ENCODE measurements at places on chromosomes 16 and 17.

GRCh38 chr17:48335858-48336500 is 94.0 kb downstream of the SKAP1 start:
- DNase-seq = no peak

GRCh38 chr17:28547096-28547622 is 5.3 kb downstream of the UNC119 start:
- no peak for DNase-seq

DNA sequence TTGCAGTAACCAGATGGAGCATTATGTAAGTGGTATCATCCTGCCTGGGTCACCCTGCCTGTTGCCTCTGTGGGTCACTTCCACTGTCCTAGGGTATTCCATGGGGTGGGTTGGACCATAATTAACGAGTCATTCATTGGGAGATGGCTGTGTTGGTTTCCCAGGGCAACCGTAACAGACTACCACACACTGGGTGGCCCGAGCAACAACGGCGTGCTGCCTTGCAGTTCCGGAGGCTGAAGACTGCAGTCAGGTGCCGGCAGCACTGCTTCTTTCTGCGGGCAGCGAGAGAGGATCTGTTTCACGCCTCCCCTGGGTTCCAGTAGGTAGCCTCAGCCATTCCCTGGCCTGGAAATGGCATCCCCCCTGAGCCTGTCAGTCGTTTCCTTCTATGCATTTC is 28.9 kb upstream of the CMIP start:
- DNase-seq = no peak

GRCh38 chr17:58391302-58391984 is 25.9 kb downstream of the RNF43 start:
- no peak for DNase-seq

GRCh38 chr16:81641395-81642106 is 137.5 kb upstream of the PLCG2 start:
- no peak for DNase-seq

GRCh38 chr16:23537390-23537789 is 19.8 kb downstream of the EARS2 start:
- DNase-seq = no peak

DNA sequence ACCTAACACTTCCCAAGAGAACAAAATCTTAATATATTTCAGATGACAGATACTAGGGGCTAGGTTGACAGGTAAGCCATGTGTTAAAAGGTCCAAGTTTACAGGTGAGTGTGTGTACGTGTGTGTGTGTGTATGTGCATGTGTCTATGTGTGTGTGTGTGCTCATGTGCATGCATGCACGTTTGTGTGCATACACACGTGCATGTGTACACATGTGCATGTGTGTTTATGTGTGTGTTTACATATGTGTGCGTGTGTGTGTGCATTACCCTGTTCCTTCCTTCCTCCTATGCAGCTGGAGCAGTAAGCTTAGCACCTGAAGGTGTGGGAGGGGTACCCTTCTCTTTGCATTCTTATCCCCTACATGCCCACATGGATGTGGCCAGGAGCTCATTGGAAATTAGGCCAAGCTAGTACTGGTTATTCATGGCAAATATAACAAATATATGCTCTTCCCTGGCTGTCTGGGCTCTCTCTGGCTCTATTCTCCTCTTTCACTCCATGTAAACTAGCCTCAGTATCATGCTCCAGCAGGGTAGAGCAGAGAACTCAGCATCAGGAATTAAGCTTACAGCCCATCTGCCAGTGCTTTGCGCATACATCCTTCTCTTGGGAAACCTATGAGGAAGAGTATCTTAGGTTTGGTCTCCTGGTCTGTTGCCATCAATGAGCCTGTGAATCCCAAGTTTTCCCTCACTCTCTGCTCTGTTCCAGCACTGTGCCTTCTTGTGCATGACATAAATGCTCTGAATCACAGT is 258.0 kb upstream of the MYOCD start:
- no peak for DNase-seq

DNA sequence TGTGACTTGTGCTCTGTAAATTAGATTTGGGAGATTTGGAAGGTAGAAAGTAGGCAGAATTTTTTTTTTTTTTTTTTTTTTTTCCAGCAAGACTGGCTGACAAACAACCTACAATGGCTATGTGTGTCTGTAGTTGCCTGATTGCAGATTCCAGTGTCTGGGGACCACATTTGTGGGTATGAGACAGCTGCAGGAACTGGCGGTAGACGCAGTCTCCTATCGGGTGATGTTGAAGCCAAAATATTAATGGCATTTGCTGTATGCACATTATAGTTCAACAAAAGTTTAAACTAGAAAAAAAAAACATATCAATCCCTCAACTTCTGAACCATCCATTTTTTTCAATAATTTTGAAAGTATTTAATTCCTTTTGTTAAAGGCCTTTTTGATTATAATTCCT is 665.2 kb downstream of the TOX3 start:
- DNase-seq = no peak

GRCh38 chr17:12618557-12618956 is 47.1 kb upstream of the MYOCD start:
- no peak for DNase-seq

GRCh38 chr16:1708083-1708767 is 2.2 kb downstream of the MAPK8IP3 start:
- DNase-seq = no peak

GRCh38 chr17:68656666-68657065 is 55.5 kb upstream of the FAM20A start:
- no peak for DNase-seq

DNA sequence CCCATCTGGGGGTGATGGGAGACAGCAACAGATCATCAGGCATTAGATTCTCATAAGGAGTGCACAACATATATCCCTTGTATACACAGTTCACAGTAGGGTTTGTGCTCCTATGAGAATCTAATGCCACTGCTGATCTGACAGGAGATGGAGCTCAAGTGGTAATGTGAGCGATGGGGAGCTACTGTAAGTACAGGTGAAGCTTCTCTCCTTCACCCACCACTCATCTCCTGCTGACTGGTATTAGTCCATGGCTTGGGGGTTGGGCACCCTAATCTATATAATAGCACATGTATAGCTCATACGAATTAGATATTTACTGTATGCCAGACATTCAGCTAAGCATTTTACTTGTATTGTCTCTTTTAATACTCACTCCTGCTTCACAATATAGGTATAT is 101.7 kb downstream of the MAP2K6 start:
- no peak for DNase-seq

GRCh38 chr17:58665946-58666857 is 25.6 kb downstream of the TEX14 start:
- no peak for DNase-seq

GRCh38 chr16:73364413-73364812 is 316.5 kb upstream of the ZFHX3 start:
- DNase-seq = no peak

DNA sequence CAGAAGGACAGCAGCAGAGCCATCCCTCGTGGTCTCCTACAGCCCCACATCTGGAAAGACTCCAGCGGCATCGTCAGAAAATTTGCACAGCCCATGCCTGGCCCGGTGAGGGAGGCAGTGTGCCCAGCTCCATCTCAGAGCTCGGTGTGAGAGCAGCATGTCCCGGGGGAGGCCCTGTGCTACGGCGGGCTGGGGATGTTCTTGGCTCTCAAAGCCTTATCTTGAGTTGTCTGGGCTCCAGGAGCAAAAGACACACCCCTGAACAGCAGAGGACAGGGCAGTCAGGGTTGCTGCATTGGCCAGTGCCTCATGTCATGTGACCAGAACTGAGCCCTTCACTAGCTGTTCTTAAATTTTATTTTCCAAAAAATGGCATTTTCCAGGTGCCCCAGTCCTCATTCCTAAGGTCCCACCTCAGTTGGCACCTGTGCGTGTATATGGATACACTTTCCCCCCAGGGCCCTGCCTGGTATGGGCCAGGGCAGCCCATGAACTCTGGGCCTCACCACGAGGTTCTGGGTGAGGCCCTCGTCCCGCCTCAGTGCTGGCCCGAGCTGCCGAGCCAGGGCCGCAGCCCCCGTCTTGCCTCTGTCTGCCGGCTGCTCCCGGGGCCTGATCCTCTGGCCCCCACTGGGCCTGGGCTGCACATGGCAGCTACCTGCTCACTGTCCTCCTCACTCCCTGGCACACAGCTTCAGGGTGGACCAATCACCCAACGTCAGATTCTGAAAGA is 3.0 kb downstream of the NUDT16L1 start:
- DNase-seq = no peak

- no peak for DNase-seq
Measured at GRCh38 chr17:69907132-69907847, 167.7 kb upstream of the KCNJ16 start.

DNA sequence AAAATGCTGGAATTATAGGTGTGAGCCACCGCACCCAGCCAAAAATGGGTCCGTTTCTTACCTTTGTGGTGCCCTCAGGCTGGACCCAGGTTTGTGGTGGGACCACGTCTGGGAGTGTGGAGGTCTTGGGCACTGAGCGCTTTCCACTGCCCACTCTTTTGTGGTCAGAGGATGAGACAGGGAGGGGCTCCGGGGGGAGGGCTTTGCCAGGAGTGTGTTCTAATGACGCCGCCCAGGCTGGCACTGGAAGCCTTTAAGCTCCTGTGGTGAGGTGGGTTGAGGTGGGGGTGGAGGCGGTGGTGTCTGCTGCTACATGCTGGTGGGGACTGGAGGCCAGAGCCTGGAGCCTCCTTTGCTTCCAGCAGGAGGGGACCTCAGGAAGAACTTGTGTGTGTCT is 12.8 kb upstream of the ADCY7 start:
- no peak for DNase-seq

DNA sequence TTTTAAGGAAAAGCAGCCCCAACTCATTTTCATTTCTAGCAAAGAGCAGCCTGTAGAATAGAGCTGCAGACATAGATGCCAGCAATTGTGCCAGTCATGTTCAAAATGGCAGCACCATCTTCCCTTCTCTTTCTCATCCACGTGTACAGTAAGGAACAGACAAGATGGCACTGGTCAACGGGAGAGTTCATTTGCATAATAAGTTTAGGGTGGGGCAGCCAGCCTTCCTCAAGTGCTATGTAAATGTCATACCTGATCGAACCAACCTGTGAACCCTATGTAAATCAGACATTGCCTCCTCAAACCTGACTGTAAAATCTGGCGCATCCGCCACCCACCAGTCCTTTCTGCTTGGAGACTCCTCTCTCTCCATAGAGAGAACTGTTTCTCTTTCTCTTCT is 150.0 kb upstream of the CDH13 start:
- DNase-seq = no peak

DNA sequence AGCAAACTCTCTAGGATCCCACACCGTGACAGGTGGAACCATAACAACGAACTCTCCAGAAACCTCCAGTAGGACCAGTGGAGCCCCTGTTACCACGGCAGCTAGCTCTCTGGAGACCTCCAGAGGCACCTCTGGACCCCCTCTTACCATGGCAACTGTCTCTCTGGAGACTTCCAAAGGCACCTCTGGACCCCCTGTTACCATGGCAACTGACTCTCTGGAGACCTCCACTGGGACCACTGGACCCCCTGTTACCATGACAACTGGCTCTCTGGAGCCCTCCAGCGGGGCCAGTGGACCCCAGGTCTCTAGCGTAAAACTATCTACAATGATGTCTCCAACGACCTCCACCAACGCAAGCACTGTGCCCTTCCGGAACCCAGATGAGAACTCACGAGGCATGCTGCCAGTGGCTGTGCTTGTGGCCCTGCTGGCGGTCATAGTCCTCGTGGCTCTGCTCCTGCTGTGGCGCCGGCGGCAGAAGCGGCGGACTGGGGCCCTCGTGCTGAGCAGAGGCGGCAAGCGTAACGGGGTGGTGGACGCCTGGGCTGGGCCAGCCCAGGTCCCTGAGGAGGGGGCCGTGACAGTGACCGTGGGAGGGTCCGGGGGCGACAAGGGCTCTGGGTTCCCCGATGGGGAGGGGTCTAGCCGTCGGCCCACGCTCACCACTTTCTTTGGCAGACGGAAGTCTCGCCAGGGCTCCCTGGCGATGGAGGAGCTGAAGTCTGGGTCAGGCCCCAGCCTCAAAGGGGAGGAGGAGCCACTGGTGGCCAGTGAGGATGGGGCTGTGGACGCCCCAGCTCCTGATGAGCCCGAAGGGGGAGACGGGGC is 1.3 kb downstream of the SPN start:
- peak; percentile 68 for DNase-seq

DNA sequence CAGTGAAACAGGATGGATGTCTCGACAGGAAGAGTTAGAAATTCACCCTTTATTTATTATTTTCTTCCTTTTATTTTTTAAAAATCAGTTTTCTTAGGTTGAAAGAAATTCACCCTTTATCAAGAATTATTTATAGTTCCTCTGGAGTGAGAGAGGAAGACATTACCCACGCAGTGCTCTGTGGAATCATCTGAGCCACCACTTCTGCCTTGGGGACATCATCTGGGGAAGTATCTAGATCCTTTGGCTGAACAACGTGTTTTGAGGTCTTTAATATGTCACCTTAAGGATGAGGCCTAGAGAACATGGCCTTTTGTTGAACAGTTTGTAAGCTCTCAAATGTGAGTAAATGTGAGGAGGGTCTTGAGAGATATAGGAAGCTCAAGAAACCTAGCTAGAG is 183.3 kb downstream of the UTP18 start:
- DNase-seq = no peak

- no peak for DNase-seq
Measured at GRCh38 chr17:11954936-11955335, 42.3 kb downstream of the ZNF18 start.

- DNase-seq = no peak
Measured at GRCh38 chr16:82010649-82011048, 621 bp downstream of the SDR42E1 start.

DNA sequence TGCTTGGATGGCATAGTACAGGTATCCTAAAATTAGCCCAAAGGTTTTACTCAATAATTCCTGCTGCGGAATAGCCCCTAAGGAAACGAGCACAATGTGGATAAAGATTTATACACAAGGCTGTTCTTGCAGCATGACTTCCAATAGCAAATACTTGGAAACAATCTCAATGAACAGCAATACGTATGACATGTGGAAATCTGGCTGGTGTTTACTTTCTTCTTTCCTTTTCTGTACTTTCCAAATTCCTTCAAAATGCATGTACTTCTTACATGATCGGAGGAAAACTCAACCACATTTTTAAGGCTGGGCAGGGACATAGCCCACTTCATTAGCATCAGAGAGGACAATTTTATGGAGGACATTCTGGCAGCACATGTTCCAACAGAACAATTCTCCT is 86.6 kb downstream of the C16orf95 start:
- DNase-seq = no peak

DNA sequence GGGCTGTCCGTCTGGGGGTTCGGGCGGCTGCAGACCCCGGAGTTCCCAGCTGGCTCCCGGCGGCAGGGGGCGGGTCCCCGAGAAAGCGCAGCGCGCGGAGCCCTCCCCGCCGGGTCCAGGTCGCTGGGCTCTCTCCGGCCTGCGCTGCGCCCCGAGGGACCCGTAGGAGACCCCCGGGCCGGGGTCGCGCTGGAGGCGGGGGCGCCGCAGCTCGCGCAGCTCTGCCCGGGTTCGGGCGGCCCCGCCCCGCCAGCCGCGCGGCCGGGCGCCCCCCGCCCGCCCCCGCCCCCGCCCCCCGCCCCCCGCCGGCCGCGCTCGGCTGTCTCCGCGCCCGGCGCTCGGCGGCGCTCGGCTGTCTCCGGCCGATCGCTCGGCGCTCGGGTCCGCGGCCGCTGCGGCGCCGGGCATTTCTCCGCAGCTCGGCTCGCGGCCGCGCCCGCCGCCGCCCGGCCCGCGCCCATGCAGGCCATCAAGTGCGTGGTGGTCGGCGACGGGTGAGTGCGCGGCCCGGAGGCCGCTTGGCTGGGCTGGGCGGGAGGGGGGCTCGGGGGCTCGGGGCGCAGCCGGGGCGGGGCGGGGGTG is at the start of gene RAC3:
Gene RAC3, plus strand, starts transcription at position 376 of the 582 bp plus-strand sequence. Its CDS starts 84 bp downstream, at position 460.
- DNase-seq = no peak

All from activated CD4-positive, alpha-beta T cell treated with anti-CD3 and anti-CD28 coated beads, Interleukin-2, amount 50 U/mL, for 48 hours (primary cell).